Retina (tissue), 1 donor: ENCODE measurements at places on chromosomes 13 and 19.
A peak's percentile ranks its signal among the peaks of the same experiment; 100 is the strongest.

- DNase-seq = peak; percentile 78
Measured at GRCh38 chr13:113820813-113821651, 42.8 kb downstream of the GAS6 start.

- no peak for DNase-seq
Measured at GRCh38 chr13:70613295-70613694, 505.0 kb upstream of the KLHL1 start.

DNA sequence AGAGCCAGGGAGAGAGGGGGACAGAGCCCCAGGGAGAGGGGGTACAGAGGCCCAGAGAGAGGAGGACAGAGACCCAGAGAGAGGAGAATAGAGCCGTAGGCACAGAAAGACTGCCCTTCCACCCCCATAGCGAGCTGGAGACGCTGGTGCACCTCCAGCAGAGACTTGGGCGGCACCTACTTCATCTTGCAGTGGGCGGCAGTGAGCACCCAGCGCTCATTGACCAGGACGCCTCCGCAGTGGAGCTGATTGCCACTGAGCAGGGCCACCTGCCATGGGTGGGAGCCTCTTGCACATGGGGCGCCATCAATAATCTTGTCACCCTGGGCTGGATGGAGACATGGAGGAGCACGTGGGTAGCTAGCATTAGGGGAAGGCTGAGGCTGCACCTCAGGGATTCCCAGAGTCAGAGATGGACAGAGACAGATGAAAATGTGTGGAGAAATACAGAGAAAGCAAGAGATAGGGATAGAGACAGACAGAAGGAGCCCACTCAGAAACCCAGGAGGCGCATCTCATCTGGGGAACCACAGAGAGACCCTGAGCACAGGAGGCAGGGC, 2.0 kb downstream of the KLK7 start:
- DNase-seq = no peak

GRCh38 chr19:33186431-33187182, 7.5 kb upstream of the LRP3 start:
- DNase-seq = no peak

DNA sequence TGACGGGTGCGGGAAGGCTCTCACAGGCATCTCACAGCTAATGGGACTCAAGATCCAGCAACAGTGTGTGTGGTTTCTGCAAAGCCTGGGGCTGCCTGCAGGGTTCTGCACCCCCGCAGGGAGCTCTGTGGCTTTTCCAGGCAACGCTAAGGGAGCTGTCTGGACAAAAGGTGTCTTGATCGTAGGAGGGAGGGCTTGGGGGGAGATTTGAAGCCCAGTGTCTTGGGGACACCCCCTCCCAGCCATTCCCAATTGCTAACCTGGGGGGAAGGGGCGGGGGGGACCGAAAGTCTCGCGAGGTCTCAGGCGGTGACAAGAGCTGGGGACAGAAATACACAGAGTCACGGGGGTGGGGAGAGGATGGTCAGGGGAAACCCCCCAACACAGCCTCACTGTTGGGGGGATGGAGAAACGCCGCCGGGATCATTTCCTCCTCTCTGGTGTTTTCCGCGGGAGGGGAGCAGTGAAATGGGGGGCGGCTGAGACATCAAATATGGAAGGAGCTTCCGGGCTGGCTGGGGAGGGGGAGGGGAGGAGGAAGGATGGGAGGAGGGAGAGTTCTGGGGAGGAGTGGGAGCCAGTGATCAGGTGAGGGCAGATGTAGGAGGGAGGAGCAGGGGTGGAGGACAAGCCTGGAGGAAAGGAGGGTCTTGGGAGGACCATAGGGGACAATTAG, 13.3 kb downstream of the KCNC3 start:
- DNase-seq = peak; percentile 88

DNA sequence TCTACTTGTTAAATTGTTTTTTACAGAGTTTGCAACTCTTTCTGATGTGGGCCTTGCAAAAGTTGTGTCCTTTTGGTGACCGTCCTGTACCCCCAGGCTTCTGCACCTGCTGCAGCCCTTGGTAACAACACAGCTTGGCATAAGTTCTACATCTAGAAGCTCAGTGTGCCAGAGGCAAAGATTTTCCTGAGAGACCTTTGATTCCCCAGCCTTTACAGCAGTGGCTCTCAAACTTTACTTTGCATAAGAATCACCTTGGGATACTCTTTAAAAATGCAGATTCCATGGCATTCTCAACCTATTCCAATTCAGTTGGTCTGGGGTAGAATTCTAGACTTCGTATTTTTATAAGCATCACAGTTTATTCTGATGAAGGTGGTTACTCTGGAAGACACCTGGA, 260.9 kb downstream of the DCT start:
- no peak for DNase-seq

DNA sequence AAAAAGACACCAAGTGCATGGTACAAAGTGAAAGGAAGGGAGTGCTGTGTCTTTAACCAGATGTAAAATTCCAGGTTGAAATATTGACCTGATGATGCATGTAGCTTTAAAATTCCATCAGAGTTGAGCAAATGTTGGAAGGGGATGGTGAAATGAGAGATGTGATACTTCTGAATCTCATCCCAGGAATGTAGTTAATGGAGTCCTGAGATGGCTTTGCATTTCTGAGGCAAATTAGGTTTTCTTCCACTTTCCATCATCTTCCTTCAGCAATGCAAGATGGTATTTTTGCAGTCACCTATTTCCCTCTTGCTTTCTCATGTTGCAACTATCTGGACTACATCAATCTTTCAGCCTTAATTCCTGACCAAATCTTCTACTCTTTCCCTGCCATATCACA, 194.1 kb upstream of the MIR17HG start:
- DNase-seq = no peak

DNA sequence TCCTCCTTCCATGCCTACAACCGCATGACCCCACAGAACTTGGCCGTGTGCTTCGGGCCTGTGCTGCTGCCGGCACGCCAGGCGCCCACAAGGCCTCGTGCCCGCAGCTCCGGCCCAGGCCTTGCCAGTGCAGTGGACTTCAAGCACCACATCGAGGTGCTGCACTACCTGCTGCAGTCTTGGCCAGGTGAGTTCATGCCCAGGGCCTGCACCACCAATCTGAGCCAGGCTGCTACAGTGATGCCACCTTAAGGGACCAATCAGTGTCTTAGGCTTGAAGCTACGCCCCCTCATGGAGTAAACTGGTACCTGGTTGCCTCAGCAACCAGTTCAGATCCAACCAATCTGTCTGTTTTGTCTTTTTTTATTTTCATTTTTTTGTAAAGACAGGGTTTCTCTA, 5.2 kb downstream of the SYDE1 start:
- DNase-seq = no peak

GRCh38 chr13:97802213-97802612, 151.3 kb upstream of the IPO5 start:
- DNase-seq = no peak

GRCh38 chr13:99865420-99865930, 106.1 kb downstream of the ZIC5 start:
- DNase-seq = no peak
